GDM1 (cell line): ENCODE measurements at places on chromosomes 2 and 18.
A peak's percentile ranks its signal among the peaks of the same experiment; 100 is the strongest.

- peak; percentile 27 for DNase-seq
Observed at GRCh38 chr2:73700661-73701447, 36.3 kb downstream of the TPRKB start.

GRCh38 chr2:101752716-101753616 is 55.5 kb downstream of the MAP4K4 start:
- DNase-seq, result no peak

GRCh38 chr18:69872661-69873060 is 75.0 kb downstream of the CD226 start:
- no peak for DNase-seq

GRCh38 chr2:222707689-222708273 is 36.3 kb downstream of the MOGAT1 start:
- no peak for DNase-seq

- DNase-seq, result no peak
Observed at GRCh38 chr2:241304039-241304670, 11.3 kb downstream of the HDLBP start.
